Fibroblast of the aortic adventitia (primary cell): ENCODE measurements at places on chromosomes 3 and 15.

GRCh38 chr3:16928386-16929132 is 43.8 kb downstream of the PLCL2 start:
- no peak for DNase-seq

DNA sequence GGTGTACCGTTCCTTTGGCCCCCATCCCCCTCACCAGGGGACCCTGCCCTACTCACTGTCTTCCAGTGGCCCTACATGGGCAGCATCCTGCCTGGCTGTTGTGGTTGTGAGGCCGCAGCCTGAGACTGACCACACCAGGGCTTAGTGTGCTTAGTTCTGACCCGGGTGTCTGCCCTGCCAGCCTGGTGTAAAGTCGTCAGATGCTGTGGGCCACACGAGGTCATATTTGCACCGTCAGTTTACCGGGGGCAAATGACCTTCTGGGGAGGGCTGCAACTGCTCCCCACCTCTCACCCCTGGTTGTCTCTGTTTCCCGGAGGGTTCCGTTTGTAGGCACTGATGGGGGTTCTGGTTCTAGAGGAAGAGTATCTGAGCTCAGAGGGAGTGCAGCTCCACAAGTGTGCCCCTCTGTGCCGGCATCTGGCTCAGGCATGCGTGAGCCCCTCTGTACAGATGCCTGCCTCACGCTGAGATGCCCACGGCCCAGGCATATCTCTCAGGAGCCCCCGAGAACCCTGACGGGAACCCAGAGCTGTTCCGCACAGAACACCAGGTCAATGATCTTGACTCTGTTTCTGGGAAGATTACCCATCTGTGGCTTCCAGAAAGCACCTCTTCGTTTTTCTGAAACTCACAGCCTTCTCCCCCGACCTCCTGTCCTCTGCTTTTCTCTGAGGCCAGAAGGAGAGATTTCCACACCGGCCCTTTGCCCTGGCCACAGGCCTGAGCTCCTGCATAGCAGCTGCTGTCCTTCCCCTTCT is 19.2 kb downstream of the KLF13 start:
- no peak for DNase-seq

DNA sequence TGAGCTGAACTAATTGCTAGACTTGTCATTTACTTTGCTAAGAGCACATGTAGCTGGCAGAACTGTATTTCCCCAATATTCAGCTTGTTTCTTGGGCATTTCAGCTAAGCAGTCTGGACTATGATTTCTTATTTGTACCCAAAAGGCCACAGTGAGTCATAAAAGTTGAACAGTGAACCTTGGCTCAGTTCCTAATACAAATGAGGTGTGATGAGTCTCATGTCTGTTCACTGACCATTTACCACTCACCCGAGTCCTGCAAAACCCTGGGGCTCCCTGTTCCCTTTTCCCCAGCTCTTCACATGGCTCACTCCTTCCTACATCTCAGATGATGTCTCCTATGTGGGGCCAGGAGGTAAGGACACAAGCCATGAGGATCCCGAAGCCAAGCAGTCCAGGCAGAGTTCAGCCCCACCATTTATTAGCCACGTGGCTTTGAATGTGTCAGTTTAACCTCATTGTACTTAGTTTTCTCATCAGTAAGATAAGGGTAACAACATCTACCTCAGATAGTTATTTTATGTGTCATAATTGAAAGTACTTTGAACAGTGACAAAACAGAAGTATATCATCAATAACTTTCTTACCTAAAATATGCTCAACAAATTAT is 239.3 kb downstream of the IL5RA start:
- no peak for DNase-seq

DNA sequence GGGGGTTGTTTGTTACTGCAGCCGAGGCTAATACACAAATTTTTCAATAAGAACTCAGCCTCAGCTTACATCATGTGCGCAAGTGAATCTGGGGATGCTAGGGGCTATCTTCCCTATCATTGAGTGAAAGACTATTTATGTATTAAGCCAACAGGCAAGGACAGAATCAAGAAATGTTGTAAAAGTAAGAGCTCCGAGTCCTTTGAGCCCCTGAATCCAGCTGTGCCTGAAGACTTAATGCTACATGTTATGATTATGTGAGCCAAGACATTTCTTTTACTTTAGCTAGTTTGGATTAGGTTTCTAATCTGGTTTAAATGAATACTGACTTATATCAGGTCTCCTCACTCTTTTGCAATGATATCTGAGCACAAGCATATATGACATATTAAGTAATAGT is 782.9 kb upstream of the CFAP20DC start:
- no peak for DNase-seq

DNA sequence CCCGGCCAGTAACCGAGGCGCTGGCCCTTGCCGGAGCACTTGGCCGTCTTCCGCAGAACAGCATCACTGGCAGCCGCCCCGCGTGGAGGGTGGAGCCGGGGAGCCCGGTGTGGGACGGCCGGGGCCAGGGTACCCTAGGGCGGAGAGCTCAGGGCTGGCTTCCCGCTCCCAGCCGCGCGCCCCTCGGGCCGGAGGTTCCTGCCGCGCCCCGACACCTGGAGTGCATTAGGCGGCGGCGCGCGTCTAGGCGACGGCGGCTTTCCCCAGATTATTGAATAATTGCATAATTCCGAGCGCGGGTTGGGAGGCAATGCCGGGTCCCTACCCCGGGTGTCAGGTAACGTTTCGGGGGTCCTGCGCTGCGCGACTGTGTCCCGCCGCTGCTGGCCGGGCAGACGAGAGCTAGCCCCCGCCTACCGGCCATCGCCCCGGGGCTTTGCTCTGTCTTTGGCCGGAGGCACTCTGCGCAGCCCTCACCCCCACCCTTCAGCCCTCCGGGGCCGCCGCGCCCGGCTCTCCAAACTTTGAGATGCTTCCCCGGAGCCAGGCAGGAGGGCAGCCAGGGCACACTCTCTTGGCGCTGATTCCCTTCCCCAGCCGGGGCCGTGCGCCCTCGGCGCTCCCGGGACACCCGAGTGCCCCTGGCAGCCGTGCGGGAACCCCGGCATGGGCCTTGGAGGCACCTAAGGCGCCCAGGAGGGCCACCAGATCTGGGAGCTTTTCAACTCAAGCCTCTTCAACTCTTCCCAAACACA is 749 bp downstream of the ITGA11 start:
- peak; percentile 45 for DNase-seq

GRCh38 chr3:43583481-43583880 is 38.3 kb downstream of the ANO10 start:
- DNase-seq: no peak

DNA sequence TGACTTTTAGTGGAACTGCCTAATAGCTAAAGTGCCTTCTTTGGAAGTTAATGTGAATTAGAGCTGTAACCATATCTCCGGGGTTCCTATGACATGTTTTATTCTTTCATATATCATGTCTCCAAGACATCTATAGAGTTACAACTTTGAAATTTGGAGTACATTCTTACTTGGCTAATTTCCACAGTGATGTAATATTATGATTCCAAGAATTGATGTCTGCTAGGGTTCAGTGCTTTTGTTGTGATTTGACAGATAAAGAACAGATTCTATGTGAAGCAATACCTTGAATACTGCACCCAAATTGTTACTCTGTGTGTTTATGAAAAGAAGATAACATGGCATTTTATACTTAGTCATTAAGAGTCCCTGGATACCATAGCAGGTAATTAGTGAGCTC is 934.3 kb downstream of the NTRK3 start:
- peak; percentile 21 for DNase-seq

- peak; percentile 93 for DNase-seq
Measured at GRCh38 chr15:87287156-87287555, 969.4 kb downstream of the NTRK3 start.

DNA sequence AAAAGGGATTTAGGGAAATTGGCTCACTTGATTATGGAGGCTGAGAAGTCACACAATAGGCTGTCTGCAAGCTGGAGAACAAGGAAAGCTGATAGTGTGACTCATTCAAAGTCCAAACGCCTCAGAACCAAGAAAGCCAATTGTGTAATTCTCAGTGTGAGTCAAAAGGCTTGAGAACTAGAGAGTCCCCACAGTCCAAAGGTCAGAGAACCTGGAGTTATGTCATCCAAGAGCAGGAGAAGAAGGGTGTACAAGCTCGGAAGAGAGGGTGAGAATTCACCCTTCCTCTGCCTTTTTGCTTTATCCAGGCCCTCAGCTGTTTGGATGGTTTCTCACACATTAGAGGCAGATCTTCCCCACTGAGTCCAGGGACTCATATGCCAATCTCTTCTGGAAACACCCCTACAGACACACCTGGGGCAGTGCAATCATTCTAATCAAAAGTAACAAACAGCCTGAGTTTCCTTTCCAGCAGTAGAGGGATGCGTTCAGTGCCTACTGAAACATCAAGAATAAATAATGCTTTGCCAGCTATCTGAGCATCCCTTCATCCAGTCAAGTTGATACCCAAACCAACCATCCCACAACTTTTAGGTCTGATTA is 271.5 kb downstream of the SATB1 start:
- peak; percentile 86 for DNase-seq

- DNase-seq: no peak
Measured at GRCh38 chr3:26205475-26205874, 415.6 kb downstream of the OXSM start.
